Panc1 (cell line): ENCODE measurements at places on chromosomes 13 and 19.

DNA sequence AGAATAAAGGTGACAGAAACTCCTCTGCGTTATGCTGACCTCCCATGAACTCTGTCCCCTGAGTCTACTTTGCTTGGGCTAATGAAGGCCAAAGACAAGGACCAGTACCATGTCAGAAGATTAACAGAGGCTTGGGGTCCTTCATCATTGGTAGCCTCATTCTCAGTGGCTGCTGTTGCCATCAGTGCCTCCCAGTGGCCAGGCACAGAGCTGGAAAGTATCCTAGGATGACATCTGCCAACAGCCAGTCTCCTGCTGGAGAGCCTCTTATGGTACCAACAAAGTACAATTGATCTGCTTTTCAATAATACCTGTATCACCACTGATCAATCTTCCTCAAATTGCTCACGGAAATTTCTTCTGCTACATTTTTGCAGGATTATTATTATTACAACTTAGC lies 281.6 kb downstream of the DNAJC15 start:
- no peak for DNase-seq

- DNase-seq = no peak
Measured at GRCh38 chr19:2815923-2816322, 3.7 kb upstream of the ZNF554 start.

- DNase-seq = no peak
Measured at GRCh38 chr13:108408672-108409071, 139.2 kb downstream of the TNFSF13B start.

- no peak for DNase-seq
Measured at GRCh38 chr13:90197722-90198121, 1149.8 kb upstream of the MIR17HG start.

GRCh38 chr19:47490031-47490430 lies 6.0 kb upstream of the KPTN start:
- DNase-seq = no peak

GRCh38 chr19:35908973-35909683 lies 1.0 kb upstream of the TYROBP start:
- no peak for DNase-seq

DNA sequence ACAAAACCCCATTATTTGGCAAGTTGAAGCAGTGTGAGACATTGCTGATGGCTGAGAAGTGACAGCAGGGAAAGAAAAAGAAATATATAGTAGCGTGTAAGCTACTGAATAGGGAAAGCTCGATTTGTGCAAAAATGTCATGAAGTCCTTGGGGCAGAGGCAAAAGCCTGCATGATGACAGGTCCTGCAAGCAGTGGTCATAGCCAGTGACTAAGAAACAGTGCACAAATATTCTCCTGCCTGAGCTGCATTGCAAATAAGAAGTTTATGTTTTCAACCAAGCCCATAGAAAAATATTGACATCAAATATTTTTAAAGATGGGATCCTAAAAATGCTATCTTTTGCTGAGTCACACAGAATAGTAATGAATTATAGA lies 270.0 kb downstream of the SLITRK6 start:
- no peak for DNase-seq

DNA sequence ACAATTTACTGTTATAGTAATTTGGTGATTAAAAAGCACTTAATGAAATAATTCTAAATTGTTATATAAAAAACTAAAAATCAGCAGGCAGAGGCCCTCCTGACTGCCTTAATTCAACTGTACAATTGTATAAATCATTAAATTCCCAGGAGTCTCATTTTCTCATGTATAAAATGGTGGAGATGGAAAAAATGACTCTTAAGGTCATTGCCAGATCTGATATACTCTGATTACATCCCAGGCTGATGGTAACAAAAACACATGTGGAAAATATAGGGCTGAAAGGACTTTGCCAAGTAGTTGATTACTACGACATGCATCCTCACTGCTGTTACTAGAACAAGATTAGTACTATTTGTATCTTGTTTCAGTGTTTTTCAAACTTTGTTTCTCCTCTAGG lies 1020.0 kb upstream of the SLC10A2 start:
- DNase-seq = no peak

GRCh38 chr13:109529964-109530363 lies 256.4 kb downstream of the IRS2 start:
- no peak for DNase-seq

DNA sequence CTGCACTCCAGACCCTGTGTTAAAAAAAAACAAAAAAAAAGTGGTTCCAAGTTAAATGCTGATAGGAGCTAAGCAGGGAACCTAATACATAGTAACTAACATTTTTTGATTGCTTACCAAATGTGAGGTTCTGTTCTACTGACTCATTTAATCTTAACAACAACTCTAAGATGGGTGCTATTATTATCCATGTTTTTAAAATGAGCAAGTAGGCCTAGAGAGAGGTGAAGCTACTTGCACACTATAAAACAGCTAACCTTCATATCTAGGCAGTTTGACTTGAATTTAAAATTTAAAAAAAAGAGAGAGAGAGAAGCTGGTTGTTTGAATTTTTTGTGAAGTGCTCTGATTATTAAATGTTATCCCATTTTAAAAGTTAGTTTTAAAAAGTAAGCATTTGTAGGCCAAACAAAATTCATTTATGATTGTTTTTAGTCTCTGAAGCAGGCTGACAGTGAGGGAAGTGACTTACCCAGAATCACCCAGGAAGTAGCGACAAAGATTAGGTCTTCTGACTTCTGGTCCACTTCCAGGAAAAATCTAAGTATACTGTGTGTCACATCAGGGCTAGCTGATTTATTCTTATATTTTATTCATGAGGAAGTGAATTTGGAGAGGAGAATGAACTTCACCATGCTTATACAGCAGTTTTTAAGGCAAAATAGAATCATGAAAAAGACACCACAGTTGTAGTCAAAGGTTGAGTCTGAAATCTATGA lies 2.4 kb downstream of the SIGLECL1 start:
- no peak for DNase-seq

- DNase-seq = no peak
Measured at GRCh38 chr13:40682449-40683240, 16.2 kb upstream of the FOXO1 start.

GRCh38 chr19:1310853-1311180 lies 25.1 kb downstream of the EFNA2 start:
- no peak for DNase-seq

- no peak for DNase-seq
Measured at GRCh38 chr19:29191005-29191404, 21.9 kb downstream of the UQCRFS1 start.

DNA sequence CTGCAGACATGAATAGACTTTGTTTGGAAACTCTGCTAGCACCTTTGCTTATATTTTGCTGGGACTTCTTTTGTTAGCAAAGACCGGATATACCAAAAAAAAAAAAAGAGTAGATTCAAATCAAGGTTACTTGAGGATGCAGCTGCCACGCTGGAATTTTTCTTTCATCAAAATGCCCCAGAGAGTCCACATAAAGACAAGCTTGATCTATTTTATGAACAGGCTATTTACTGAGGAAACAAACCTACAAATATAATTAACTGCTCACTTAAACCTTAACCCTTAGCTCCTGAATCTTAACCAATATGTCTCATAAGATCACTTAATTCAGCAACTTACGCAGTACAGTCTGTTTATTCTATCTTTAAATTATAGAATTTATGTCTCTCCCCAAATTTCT lies 27.1 kb upstream of the DOCK9 start:
- DNase-seq = no peak
